T1000 (cell line): ENCODE measurements at places on chromosomes 1 and 21.

GRCh38 chr1:84363019-84363418 is 35.3 kb upstream of the DNASE2B start:
- DNase-seq, result no peak

DNA sequence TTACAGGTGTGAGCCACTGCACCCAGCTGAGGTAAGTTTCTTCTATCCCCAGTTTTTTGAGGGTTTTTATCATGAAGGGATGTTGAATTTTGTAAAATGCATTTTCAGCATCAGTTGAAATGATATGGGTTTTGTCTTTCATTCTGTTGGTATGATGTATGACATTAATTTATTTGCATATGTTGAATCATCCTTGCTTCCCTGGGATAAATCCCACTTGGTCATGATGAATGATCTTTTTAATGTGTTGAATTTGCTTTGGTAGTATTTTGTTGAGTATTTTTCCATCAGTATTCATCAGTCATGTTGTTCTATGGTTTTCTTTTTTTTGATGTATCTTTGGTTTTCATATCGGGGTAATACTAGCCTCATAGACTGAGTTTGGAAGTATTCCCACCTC is 141.0 kb downstream of the RPS6KC1 start:
- no peak for DNase-seq

GRCh38 chr1:235697508-235697907 is 47.9 kb upstream of the GNG4 start:
- no peak for DNase-seq

- no peak for DNase-seq
Observed at GRCh38 chr1:204084247-204084772, 11.4 kb downstream of the SOX13 start.
